ENCODE measurements at places on chromosomes 6 and 20.

- no peak for DNase-seq
These were observed 20.8 kb downstream of the SRC start for GRCh38 chr20:37366743-37367142.

GRCh38 chr6:89313006-89313405 lies 2.1 kb downstream of the GABRR2 start:
- DNase-seq: no peak

GRCh38 chr20:1469306-1469905 lies 2.8 kb upstream of the NSFL1C start:
- DNase-seq: no peak

DNA sequence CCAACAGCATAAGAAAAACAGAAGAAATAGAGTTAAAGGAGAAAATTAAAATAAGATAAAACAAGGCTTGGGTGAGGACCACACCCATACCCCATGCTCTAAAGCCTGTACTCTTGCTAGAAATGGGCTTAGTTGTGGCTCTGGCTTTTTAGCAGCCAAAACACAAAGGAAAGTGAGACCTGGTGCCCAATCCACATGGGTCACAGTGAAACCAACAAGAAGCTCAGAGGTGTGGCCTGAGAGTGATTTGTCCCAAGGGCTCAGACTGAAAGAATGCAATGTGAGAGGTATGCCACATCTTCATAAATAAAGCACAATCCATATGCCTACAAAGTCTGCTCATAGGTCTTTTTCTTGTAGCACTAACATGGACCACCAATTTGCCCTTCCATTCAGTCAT lies 21.1 kb downstream of the HM13 start:
- no peak for DNase-seq

GRCh38 chr6:152572338-152573088 lies 64.6 kb downstream of the SYNE1 start:
- no peak for DNase-seq

Measured in AML-193 (cell line).